ENCODE measurements at places on chromosomes 3 and 15.

- no peak for DNase-seq
Measured at GRCh38 chr3:108806316-108806715, 16.3 kb upstream of the TRAT1 start.

- DNase-seq = no peak
Measured at GRCh38 chr3:173396191-173397041, 1.1 kb upstream of the NLGN1 start.

DNA sequence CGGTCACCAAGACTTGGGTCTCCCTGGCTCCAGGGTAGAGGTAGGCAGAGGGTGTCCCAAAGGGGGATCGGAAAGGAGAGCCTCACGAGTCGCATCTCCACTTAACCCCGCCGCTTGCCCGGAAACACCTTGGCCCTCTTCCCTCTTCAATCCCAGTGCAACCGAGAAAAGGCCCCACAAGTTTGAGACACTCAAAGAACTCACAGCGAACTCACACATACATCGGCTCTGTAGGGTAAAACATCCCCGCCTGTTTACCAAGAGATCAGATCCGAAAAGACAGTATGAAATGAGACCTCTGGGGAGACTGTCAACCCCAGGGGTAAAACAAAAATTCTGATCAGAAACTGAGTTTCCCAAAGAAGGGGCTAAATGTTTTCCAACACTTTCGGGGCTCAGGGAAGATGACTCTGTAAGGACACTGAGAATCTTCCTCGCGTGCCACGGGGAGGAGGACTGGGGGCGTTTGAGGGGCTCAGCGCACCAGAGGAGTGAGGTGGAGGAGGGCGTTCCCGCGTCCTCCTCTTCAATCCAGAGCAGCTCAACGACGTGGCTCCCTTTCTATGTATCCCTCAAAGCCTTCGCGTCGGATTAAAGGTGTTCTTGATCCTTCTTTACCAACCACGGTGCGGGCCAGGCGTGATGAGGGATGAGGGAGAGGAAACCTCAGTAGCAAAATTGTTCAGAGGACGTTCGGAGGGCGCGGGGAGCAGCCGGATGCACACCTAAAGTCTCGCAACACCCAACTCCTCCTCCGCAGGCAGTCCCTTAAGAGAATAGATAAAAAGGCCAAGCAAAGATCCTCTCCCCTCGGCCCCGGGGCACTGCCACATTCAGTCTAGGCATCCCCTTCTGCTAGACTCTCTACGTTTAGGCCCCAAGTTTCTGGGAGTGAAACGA, 3.7 kb downstream of the WNT5A start:
- no peak for DNase-seq

DNA sequence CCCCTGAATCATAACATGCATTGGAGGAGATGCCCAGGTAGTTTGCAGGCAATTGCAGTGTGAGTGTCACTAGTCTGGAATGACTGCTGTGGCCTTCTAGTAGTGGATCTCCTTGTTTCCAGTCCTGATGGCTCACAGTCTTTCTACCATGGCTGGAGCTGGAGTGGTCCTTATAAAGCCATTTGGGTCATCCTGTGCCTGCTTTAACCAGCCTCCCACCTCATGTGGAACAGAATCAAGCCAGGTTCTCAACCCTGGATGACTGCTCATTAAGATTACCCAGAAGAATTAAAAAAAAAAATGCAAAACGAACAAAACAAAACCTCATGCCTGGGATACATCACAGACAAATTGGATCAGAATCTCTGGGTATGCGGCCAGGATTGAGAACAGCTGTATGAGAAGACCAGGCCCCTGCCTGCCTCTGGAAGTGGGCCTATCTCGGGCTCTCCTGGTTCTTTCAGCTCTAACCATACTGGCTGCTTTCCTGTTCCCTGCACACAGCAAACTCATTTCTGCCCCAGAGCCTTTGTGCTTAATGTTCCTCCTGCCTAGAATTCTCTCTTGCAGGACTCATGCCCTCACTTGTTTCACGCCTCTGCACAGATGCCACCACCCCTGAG, 96.4 kb downstream of the ITPR1 start:
- DNase-seq = no peak

GRCh38 chr15:81174125-81174791, 22.4 kb upstream of the IL16 start:
- DNase-seq = no peak

DNA sequence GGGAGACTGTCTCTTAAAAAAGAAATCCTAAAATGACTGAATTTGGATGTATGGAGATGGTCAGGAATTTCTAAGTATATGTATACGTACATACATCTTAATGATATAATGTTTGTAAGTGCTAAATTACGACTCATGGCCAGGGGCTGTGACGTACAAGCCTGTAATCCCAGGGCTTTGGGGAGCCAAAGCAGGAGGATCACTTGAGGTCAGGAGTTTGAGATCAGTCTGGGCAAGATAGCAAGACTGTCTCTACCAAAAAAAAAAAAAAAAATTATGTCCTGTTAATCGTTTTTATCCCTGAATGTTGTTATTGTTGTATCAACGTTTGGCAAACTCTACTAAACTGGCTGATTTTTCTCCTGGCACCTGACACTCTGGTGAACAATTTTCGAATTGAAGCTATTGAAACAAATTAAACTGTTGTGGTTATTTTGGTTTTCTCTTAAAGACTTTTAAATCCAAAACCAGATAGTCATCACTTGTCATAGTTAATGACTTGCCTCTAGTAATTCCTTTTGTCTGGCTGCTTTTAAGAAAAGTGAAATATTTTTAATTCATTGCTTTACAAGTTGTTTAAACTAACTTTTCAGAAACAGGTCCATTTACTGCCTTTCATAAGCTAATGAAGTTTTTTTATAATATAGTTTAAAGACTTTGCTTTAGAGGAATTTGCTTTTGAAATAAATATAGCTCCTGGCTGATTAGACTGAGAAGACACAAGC, 7.0 kb downstream of the MORF4L1 start:
- no peak for DNase-seq

DNA sequence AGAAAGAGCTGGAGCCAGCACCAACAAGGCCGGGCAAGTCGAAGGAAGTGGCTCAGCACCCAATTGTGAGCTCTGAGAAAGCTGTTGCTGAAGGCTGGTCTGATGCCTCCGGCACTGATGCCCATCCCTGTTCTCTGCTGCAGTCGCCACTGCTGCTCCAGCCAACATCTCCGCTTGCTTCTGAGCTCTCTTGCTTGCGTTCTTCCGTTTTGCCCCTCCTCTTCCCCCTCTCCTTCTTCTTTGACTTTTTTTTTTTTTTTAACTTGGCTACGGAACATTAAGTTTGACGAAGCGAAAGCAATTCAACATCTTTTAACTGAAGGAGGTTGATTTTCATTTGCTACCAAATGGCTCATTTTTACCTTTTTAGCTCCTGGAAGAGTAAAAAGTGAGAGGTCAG, 442.9 kb downstream of the MCTP2 start:
- no peak for DNase-seq

GRCh38 chr3:63779227-63779626, 39.9 kb upstream of the C3orf49 start:
- no peak for DNase-seq

DNA sequence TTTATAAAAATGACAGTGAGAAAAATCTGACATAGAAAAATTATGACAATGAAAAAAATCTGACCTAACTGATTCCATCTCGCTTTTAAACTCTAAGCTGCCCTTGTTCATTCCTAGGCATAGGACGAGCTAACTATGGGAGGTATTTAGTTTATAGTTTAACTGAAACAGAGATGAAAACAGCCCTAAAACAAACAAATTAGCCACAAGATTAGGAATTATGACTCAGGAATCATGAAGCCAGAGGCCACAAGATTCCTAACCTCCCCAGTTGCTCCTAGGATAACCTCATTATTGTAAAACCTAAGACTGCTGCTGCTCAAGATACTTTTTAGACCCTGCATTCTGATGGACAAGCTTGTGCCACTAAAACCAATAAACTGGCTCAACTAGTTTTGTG, 122.7 kb upstream of the MNS1 start:
- DNase-seq = no peak

- no peak for DNase-seq
Measured at GRCh38 chr3:194328053-194328657, 23.0 kb downstream of the CPN2 start.

DNA sequence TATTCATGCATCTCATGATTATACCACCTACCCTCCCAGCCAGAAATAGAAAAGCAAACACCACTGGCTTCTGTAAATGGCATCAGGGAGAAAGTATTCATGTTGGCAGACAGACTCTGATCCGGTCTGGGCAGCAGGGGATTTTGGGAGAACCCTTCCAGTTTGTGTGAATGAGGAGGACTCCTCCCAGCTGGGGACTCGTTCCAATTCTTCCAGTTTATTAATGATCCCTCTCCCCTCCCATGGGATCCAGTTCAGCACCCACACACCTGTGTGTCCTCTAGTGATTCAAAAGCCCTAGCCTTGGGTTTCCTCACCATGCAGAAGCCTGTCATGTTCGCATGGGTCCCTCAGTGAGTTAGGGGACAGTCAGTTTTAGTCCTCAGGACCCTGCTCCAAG, 110.9 kb downstream of the IQSEC1 start:
- no peak for DNase-seq

- DNase-seq = no peak
Measured at GRCh38 chr3:51662456-51662855, 8.6 kb upstream of the TEX264 start.

- DNase-seq = no peak
Measured at GRCh38 chr3:9622438-9622837, 26.9 kb upstream of the MTMR14 start.

DNA sequence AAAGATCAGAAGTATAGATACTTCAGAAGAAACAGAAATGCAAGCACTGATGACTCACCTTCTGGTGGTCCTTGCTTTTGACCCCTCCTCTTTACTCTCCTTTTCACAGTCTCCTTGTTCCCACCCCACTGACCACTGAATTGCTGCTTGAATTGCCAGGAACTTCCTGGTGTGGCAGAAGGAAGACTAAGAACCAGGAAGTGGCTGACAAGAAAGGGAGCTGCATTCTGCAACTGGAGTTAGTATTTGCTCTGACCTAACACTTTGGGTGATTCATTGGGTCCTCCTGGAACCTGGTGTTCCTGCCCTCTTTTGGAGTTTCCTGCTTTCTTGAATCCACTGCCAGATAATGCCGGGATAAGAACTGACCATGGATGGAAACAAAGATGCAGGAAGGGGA, 23.0 kb downstream of the KY start:
- no peak for DNase-seq

GRCh38 chr3:66889750-66890494, 108.2 kb upstream of the KBTBD8 start:
- no peak for DNase-seq

- no peak for DNase-seq
Measured at GRCh38 chr15:28992336-28992864, 106.6 kb downstream of the APBA2 start.
